ENCODE measurements at places on chromosomes 2 and 18. TPM values are rescaled to one million over a fixed set of nuclear protein-coding genes. Genes with fewer than 3 reads are reported as not detected.

NLRC4 gene
- not detected for total RNA-seq

TTN gene
- under 0.01 TPM for total RNA-seq

FNDC4 gene
- total RNA-seq = 4.4 TPM

ANTXR1 gene
- total RNA-seq = 86.8 TPM

CXCR4 gene
- total RNA-seq = not detected

TUBA3E gene
- total RNA-seq = not detected

CRYGC gene
- total RNA-seq = not detected

MOGAT1 gene
- not detected for total RNA-seq

ABHD1 gene
- 0.73 TPM for total RNA-seq

METTL21A gene
- total RNA-seq = 25.4 TPM

HOXD12 gene
- not detected for total RNA-seq

SPATA3 gene
- not detected for total RNA-seq

CCDC141 gene
- not detected for total RNA-seq

DNAJC5G gene
- total RNA-seq = not detected

TRABD2A gene
- 3.6 TPM for total RNA-seq

Data from melanocyte of skin (primary cell).